ENCODE measurements at places on chromosomes 12 and 14.
A peak's percentile ranks its signal among the peaks of the same experiment; 100 is the strongest.

DNA sequence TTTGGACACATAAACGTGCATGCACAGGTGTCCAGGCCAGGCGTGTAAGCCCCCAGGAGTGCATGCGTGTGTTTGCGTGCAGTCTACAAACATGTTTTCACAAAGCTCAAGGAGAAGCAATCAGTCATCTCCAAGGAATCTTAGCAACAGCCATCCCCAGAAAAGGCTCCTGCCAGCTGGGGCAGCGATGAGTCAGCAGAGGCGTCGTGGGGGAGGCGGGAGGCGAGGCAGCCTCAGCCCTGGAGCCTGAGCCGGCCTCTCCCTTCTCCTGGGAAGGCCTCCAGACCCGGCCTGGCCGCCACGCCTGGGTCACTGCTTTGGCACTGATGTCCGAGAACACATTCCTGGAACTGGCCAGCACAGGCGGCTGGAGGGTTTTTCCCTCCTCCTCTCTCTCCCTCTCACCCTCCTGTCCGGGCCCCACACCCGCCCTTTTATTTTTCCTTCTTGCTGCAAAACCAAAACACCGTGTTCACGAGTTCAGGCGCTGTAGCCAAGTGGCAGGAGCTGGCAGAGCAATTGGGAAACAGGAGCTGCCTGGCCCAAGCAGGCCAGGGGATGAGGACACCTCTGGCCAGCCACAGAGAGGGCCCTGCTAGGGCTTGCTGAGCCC is 92.7 kb downstream of the LRRC74A start:
- DNase-seq = peak; percentile 97

DNA sequence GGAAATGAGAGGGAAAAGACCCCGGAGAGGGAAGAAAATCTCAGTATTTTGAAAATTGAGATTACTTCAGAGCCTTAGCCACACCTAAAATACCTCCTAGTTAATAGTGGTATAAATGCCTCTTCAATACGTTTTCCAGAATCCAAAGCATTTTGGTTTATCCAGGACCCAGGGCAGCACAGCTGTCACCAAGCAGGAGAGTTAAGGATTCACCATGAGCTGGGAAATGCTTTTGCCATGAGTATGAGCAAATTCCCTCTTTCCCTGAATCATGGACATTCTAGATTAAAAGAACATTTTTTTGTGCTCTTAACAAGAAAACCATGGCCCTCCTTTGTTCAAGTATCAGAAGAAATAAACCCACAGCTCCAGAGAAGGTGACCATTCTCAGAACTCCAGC is 21.8 kb upstream of the RTRAF start:
- peak; percentile 30 for DNase-seq

DNA sequence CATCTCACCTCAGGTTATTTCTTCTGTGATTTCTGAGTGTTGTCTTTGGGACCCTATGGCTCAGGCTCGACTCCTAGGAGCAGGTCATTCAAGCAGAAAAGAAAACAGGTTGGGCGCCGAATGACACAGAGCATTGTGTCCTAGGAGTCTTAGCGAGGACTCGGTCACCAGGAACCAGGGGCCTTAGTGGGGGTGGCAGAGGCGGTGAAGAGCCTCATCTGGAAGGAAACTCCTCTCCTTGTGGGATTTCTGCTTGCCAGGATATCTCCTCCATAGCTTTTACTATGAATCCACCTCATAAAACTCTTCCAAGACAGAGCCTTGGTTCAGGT is 630 bp downstream of the PLEKHH1 start:
- DNase-seq = no peak

DNA sequence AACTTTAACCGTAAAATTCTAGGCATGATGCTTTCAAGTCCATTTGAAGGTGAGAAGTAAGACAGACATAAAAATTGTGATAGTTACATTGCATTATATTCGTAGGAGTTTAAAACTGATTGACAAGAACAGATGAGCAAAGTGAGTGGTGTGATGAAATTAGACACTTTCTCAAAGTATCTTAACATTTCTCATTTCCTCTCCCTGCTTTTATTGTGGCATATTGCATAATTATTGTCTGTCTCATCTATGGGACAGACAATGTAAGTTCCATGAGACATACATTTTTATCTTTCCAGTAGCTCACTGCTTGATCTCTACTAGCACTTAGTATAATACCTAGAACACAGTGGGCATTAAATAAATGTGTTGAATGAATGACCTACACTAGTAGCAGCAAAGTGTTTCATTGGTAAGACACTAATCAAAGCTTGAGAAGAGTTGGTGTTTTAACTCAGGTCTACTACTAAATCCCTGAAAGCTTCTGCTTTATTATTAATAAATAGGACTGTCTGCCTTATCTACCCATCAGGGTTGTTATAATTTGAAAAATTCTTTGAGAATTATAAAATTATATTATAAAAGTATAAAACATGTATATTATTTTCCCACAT is 19.0 kb downstream of the A2M start:
- DNase-seq = no peak

DNA sequence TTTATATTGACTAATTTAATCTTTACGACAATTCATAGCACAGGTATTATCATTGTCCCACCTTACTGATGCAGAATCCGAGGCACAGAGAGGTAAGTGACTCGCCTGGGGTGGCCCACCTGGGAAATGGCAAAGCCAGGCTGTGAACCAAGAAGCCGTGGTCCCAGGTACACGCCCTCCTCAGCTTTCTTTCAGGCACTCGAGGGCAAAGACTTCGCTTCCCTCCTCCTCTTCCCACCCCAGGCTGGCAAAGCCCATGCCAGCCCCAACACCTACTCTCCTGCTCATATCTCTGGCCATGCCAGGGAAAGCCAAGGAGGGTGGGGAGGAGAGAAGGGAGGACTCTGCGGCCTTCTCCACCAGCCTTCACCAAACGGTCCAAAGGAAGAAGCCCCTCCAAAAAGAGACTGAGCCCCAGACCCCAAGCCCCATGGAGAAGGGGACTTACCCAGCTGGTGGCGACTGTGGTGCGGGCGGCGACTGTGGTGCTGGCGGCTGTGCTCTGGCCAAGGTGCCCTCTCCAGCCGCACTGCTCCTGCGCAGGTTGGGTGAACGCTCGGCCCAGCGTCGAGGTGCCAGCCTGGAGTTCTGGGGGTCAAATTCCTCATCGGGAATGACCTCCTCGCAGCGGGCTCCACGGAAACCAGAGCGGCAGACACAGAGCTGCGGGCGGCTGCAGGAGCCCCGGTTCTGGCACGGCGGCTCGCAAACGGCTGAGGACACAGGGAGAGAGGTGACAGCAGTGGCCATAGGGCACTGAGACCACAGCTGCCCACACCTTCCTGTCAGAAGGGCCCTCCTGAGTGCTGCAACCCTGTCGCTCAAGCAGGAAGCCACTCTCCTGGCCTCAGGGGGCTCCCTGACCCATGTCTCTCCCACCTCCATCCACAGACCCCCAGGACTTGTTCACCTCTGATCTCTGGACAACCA is 26.4 kb downstream of the LTBP2 start:
- no peak for DNase-seq

DNA sequence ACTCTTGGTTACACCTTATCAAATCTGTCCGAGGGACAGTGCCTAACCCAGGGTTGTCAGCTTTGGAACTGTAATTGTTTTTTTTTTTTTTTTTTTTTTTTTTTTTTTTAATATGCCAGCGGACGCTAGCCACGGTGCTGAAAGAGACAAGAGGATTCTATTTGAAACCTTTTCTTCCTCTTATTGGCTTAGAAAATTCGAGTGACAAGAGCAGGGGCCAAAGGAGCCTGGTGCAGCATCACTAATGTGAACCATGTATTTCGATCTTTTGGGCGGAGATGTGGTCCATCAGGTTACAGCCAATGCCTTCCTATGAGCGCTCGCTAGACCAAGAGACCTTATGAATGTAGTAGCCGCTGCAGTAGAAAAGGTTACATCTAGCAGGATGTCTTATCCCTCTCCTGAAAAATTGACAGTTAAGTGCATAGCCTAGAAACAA is 922 bp downstream of the PTPRR start:
- DNase-seq = peak; percentile 3

GRCh38 chr14:106442857-106443256 is 916.5 kb downstream of the TMEM121 start:
- DNase-seq = no peak
